Stimulated activated CD8-positive, alpha-beta memory T cell treated with anti-CD3 and anti-CD28 coated beads, Interleukin-2, amount 100 ng/mL, for 1 hour (primary cell): ENCODE measurements at places on chromosomes 11 and 22.

DNA sequence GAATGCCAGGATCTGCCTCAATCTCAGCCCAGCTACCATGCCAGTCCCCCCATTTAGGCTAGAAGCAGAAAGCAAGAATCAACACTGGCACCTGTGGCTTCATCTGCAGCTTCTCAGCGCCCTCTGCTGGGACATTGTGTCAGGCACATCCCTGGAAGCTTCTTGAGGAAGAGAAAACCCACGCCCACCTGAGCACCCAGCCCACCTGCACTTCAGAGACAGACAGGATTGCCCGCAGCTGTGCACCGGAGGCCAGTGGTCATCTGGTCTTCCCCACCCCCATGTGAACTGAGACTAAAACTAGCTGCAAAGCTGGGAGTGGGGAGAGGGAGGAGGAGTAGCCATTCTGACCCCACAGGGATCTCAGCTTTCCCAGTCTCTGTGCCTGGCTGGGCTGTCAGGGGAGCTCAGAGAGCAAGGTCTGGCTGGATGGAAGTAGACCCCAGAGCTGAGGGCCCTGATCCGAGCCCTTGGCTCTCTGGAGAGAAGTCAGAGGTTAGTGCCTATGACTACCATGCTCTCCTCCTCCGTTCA, 66.8 kb downstream of the FEZ1 start:
- DNase-seq = no peak

- peak; percentile 1 for DNase-seq
Measured at GRCh38 chr22:31829505-31829904, 75.7 kb downstream of the DEPDC5 start.

DNA sequence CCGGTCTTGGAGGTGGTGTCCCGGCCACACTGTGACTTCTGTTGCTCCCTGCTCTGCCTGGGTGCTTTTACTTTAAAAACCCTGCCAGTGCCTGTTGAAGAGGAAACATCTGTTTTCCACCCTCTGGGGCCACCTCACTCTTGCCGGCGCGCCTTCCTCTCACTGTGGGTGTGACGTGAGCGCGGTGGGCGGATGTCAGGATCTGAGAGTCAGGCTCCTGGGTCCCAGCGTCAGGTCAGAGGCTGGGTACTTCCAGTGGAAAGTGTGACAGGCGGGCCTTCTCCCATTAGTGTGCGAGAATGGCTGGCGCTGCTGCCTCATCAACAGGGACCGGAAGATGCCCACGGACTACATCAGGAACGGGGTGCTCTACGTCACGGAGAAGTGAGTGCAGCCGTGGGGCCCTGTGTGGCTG, 54.2 kb downstream of the GRAMD4 start:
- DNase-seq = peak; percentile 81

GRCh38 chr11:107266455-107266854, 191.2 kb downstream of the CWF19L2 start:
- DNase-seq = no peak

DNA sequence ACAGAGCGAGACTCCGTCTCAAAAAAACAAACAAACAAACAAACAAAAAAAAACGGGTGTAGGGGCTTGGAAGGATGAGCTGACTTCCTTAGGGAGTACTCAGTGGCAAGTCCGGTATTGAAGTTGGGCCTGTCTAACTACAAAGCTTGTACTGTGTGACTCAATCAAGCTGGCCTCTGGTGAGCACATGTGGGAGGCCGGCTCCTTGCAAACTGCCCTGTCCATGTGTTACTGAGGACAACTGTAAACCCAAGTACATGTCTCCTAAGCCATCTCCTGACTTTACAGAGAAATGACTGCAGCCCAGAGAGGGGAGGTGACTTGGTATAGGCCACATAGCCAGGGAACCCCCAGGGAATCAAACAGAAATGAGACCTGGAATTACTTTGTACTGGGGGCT, 11.6 kb downstream of the RIBC2 start:
- DNase-seq = no peak

- no peak for DNase-seq
Measured at GRCh38 chr11:61580271-61580888, 496 bp downstream of the SYT7 start.

DNA sequence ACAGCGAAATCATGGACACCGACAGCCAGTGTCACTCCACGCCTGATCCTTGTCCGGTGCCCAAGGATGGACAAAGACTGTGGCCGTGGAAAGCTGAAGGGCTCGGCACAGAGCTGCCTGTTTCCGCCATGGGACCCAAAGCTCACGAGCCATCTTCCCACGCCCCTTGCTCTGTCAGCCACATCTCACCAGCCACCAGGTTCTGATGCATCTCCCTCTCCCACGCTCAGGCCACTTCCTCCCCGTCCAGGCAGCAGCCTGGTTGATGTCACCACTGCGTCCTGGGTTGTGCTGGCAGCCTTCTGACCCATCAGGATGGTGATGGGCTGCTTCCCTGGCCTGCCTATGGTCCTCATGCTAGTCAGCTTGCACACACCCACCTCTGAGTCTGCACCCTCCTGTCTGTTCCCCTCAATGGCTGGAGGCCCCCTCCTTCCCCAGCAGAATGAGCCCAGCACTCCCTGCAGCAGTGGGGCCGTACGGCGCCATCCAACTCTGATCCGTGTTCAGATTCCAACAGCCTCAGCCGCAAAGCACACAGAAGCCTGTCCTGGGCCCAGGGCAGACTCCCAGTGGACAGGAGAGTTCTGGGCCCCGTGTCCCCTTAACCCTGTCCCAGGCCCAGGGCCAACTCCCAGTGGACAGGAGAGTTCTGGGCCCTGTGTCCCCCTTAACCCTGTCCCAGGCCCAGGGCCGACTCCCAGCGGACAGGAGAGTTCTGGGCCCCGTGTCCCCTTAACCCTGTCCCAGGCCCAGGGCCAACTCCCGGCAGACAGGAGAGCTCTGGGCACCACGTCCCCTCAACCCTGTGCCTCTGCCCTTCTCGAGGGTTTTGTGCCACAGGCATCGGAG, 259.5 kb downstream of the BRD1 start:
- no peak for DNase-seq

DNA sequence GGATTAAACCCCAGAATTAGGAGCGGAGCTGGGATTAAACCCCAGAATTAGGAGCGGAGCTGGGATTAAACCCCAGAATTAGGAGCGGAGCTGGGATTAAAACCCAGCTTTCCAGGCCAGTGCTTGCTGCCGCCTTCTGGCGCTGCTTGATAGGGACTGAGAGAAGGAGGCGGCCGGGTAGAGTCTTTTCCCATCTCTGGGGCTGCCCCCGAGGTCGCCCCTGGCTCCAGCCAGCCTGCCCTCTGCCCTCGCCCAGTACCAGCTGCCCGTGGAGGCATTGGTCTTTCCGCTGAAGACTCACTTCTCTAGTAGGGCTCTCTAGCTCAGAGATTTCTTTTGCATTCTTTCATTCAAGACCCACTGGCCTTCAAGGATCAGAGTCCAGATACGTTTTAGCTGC, 5.2 kb downstream of the TRMU start:
- DNase-seq = no peak

DNA sequence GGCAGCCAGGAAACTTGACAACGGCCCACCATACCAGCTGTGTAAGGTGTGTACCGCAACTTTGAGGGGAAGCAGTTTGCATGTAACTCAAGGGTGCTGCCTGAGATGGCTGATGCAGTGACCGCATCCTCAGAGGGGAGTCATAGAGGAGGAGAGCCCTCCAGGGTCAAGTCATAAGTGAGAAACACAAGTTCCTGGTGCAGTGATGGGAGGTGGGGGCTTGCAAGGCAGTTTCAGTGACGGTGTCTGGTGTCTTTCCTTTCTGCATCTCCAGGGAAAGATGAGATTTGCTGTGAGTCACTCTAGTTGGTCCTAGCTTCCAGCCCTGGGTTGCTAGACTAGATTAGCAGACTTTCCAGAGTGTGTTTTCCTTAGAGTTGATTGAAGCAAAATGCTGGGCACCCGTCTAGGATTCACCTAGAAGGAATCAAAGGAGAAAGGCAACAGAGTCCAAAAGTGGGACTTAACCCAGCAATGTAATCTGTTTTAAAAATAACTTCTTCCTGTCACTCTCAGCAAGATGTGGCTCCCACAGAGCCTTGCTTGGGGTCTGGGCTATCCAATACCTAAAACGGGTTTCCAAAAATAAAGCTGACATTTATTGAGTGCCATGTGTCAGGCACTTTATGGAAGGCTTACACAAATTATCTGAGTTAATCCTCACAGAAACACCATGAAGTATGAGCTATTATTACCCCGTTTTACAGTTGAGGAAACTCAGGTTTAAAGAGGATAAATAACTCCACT, 265.4 kb upstream of the PLET1 start:
- no peak for DNase-seq

DNA sequence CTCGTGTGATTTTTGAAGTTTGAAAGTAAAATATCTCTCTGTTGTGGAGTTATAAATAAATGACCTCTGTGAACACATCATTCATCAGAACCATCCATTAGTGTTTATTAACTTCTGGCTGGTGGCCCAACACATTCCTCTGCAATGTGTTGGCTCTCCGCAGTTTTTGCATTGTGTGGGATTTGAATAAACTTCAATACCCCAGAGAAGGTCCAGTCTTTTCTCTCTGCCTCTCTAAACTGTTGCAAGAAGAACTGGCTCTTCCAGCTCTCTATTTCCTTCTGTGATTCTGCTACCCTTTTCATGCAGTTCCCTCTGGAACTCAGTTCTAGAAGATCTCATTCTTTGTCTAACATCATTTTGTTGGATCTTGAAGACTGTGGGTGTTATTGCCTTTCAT, 125.0 kb upstream of the ARHGAP42 start:
- DNase-seq = no peak

- no peak for DNase-seq
Measured at GRCh38 chr22:39666495-39666894, 95.9 kb downstream of the CACNA1I start.

DNA sequence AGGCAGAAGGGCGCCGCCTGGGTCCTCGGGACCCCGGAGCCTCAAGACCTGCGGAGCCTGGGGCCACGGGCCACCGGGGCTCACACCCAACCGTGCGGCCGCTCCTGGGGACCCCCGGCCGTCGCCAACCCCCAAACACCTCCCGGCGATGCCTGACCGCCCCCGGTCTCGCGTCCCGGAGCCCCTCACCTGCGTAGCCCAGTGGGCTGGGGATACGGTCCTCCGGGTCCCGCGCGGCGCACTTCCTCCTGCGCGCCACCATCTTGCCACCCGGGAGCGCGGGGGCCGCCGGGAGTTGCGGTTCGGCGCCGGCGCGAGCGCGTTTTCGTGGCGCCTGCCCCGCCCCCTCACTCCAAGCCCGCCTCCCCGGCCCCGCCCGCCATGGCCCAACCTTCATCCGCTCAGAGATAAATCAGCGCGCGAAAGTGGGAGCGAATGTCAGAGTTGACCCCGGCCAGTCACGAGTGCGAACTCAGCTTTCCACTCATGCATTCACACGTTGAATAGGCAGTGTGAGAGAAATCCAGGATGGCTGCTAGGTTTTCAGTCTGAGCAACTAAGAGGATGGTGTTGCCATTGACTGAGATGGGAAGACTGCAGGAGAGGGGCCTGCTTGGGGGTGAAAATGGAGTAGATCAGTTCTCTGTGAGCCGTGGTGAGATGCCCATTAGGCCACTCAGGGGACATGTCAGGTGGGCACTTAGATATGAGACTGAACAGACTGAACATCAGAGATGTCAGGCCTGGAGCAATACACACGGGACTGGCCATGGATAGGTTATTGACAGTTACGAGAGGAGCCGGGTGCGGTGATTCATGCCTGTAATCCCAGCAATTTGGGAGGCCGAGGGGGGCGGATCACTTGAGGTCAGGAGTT, at the start of gene RRP7A:
RRP7A (minus strand) TSS at position 272 of the 877 bp plus-strand sequence; CDS start at position 262, 10 bp downstream.
- peak; percentile 72 for DNase-seq

DNA sequence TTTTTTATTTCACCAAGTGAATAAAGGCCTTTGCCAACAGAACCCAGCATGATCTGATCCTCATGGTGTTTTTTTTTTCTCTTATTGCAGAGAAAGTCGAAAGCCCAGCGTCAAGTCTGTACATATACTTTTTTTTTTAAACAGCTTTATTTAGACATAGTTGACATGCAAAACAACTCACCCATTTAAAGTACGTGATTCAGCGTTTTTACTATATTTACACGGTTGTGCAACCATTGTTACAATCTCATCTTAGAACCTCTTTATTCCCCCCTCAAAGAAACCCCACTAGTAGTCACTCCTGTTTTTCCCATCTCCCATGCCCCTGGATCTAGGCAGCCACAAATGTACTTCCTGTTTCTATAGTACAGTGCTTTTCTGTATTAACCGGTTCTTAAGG, 20.6 kb upstream of the AP1B1 start:
- no peak for DNase-seq

DNA sequence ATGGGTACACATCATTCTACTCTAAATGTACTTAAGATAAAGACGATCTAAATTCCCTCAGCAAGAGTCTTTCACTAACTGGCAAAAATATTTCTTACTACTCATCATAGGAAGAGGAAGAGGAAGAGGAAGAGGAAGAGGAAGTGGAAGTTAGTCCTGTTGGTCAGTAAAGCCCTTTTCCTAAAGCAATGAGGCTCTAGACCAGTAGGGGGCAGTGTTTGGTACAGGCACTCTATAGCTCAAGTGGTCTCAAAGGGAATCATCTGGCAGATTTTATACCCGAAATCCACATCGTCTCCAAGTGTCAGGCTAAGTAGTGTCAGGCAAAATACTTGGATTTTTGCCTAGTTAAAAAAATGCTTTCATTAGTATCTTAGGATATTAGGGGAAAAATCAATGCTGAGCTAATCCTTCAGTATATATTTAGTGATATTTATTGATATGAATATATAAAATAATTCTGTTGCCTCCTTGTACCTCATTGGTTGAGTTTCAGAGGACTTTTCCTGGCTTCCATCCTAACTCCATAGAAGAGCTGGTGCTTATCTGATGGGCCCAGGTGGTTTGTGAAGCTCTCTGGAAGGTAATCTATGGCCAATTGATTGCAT, 7.7 kb downstream of the BLID start:
- no peak for DNase-seq

GRCh38 chr11:59800390-59801025, 10.1 kb downstream of the MRPL16 start:
- no peak for DNase-seq

DNA sequence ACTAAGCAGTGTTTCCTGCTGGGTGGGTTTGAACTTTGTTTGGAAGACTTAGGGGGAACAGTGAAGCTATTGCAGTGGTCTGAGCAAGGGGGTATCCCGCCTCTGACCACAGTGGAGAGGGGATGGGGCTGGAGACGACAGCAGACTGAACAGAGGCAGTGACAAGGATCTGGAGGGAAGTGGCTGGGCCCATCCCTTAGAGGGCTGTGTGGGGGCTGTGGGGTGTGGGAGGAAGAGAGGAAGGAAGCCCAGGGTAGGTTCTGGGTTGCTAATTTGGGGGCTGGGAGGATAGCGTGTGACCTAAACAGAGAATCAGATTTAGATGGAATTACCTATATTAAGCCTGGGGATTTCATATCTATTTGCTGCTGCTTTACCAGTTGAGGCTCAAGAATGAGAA, 70.7 kb downstream of the BMAL1 start:
- no peak for DNase-seq
